ENCODE measurements at places on chromosomes 5 and 9.

- no peak for DNase-seq
Measured at GRCh38 chr5:69105996-69106906, 12.4 kb downstream of the SLC30A5 start.

DNA sequence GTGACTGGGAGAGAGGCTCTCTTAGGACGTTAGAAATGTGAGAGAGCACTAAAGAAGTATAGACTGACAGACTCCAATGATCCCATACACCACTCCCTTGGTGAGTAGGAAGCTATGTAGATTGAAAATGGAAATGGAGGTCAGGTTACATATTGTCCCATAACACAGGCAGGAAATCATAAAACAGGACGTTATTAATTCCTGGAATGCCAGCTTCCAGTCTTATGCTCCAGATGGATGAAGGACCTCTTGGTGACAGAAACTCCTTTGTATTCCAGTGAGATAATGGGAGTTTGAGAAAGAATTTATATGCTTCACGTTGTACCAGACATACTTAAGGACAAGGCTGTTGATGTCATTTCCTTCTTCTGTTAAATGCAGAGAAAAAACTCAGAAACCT is 338.2 kb upstream of the ITGA1 start:
- no peak for DNase-seq

GRCh38 chr9:72955571-72955970 is 2.7 kb upstream of the ALDH1A1 start:
- DNase-seq, result no peak

GRCh38 chr5:165360784-165361542 is 1855.5 kb downstream of the MAT2B start:
- DNase-seq, result no peak
